ENCODE measurements at places on chromosomes 6 and 20.

- DNase-seq, result no peak
Observed at GRCh38 chr6:52046456-52046855, 41.0 kb downstream of the PKHD1 start.

DNA sequence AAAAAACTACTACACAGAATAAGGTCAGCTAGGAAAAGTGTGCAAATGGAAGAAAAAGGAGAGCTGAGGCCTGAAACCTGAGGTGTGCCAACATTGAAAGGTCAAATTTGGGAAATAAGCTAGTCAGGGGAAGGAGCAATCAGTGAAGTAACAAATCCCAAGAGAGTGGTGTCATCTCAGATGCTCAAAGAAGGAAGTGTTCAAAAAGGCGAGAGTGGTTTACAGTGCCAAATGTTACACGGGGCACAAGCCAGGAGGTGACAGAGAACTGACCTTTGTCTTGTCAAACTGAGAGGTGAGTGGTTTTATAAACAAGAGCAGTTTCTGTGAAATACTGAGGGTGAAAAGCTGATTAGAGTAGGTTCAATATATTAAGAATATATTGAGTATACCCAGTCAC is 83.0 kb upstream of the TCF21 start:
- DNase-seq, result no peak

- no peak for DNase-seq
Observed at GRCh38 chr6:141956046-141956761, 176.5 kb upstream of the GJE1 start.

DNA sequence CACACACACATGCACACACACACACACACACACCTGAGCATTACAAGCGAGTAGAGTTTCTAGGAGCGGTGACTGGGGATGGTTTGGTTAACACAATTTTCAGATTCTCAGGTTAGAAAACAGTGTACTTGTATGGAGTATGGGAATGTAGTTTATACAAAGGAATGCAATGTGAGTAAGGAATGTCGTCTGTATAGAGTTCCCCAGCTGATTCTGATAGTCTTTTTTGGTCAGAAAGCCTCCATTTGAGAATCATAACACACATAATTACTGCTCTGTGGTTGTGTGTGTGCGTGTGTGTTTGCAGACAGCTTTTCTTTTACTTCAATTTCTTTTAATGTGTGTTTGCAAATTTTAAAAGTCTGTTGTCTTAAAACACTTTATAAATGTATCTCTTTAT is 93.2 kb downstream of the MYO6 start:
- DNase-seq, result no peak

GRCh38 chr20:25281541-25281991 is 33.7 kb downstream of the PYGB start:
- no peak for DNase-seq

DNA sequence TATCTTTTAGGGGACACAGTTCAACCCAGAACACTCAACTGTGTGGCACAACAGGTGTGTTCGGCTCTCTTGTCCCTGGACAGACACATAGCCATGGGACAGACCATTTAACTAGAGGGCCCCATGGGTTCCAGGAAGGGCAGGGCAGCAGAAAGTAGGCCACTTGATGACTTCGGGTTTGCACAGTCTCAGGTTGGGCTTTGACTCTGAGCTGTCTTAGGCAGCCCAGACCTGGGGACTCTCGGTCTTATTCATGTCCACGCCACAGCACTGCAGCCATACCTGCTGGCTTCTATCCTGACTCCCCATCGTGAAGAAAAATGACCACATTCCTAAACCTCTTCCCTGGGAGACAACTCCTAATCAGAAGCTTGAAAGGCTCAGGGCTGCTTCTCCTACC is 146.1 kb upstream of the AKAP12 start:
- DNase-seq, result no peak

- DNase-seq, result no peak
Observed at GRCh38 chr6:106060167-106060566, 26.0 kb upstream of the PRDM1 start.

DNA sequence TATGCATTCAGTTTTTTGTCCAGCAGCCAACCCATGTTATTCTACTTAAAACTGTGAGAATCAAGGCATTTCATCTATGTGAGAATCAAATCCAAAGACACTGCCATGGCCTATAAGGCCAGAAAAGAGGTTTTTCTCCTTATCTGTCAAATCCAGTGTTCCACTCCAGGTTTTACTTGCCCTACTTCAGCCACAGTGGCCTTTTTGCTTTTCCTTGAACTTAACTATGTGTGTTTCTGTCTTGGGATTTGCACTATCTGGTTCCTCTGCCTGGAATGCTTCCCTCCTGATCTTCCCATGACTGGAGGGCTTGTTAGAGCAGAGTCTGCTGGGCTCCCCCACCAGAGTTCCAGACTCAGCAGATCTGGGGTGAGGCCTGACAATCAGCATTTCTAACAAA is 113.1 kb upstream of the DOK5 start:
- DNase-seq, result no peak

DNA sequence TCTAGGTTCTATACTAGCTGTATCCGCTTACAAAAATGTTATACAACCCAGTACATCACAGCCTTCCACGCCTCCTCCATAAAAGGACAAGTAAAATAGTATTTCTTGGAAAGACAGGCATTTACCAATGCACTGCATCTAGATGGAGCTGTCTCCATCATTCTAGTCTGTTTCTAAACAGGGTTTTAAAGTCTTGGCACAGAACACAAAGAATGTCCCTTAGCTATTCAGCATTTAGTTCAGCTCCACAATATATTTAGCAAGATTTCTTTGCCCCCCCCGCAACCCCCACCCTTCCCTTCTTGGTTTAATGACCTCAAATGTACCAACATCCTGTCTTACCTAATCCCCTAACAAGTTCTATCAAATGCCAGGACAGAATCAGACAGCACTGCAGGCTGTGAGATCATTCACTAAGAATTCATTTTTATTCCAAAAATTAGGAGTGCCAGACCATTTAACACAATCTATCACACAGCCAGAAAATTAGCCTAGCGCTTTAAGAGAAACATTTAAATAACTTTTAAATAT is 198.6 kb downstream of the BACH2 start:
- DNase-seq, result peak; percentile 58

DNA sequence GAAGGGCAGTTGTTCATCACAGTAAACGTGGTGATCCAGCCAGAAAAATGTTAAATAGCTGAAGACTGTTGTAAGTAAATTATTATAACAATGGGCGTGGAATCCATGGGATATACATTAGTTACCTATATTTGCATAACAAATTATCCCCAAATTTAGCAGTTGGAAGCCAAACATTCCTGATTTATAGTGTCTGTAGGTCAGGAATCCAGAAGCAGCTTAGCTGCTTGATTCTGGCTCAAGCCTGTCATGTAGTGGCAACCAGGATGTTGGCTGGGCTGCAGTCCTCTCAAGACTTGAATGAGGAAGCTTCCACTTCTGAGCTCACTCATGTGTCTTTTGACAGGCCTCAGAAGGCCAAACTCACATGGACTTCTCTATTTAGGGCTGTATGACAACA is 6.9 kb upstream of the ADGRB3 start:
- DNase-seq, result no peak

DNA sequence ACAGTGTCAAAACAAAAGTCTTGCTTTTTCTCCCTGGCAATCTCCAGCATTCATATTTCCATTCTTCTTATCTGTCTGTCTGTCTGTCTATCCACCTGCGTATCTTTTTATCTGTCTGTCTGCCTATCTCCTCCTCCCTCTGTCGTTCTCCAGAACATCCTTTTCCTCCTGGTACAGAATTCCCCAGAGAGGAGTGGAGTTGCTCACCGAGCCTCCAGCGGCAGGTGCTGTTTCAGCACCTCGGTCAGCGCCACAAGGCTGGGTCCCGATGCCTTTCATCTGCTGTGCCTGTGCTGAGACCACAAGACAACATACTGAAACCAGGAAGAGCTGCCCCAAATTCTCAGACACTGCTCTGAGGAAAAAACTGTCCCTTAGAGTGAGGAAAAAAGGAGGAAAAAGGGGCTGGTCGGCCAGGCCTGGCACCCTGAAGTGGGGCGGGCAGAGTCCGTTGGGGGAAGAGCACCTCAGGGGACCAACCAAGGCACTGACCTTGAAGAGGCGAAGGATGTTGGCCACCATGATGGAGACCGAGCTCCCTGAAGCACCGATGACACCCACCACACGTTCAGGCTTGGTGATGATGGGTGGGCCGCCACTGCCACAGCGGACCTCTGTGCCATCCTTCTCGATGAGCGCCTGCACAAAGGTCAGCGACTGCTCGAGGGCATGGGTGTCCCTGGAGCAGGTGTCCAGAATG is 13.3 kb downstream of the GRM4 start:
- DNase-seq, result peak; percentile 66

DNA sequence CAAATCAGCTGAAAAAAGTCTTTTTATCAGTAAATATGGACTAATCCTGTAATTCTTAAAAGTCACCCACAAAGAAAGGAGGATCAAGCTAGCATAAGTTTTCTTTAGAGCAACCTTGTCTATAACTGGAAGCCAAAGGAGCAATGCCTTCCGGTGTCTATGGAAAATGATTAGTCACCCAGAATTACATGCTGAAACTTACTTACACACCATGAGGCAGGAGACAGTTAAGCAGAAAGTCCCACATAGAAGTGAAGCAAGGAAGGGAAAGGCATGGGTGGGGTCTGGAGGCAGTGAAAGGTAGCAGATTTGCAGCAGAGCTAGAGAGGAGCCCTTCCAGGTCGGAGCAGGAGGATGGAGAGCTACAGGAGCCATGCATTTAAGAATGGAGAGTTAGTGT is 153.7 kb upstream of the RIPOR2 start:
- peak; percentile 54 for DNase-seq

GRCh38 chr6:22673474-22673873 is 104.1 kb downstream of the HDGFL1 start:
- no peak for DNase-seq

DNA sequence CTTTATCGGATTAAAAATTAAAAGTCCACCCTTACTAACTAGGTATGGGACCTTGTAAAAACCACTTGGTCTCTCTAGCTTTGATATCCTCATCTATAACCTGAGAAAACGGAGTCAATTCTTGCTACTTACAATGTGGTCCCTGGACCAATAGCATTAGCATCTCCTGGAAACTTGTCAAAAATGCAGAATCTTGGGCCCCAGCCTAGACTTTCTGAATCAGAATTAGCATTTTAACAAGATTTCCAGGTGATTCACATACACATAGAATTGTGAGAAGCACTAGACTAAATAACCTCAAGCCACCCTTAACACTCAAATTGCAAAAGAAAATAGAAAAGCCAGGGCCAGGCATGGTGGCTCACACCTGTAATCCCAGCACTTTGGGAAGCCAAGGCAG is 96.6 kb downstream of the RNGTT start:
- DNase-seq, result no peak

GRCh38 chr6:10837622-10837994 is 731 bp downstream of the MAK start:
- DNase-seq, result peak; percentile 34

GRCh38 chr6:149711711-149712110 is 6.2 kb downstream of the LATS1 start:
- DNase-seq, result no peak

DNA sequence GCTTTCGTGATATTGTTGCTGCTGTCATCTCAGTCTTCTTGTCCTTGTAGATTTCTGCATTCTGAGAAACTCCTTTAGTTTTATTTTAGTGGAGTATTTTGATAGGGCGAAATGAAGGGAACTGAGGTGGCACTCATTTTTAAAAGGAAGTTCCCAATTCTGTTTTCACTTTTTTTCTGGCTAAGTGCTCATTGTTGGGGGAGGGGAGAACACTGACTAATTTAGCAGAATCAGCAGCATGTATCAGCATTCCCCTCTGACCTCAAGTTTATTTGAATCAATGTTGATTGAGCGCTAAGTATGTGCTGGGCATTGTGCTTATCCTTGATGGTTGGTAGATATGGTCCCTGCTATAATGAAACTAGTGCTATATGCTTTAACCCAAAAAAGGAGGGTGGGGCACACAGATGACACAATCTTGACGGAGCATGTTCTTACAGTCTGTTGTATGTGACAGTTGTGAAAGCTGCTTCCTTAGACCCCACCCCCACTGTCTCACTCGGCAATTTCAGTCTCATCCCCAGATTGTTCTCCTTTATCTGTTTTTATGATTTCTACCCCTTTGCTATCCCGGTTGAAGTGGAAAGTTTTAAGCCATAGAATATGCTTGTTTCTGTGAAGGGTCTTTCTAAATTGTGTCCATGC is 262.4 kb downstream of the SOX4 start:
- peak; percentile 74 for DNase-seq
